ENCODE measurements at places on chromosomes 7 and 10.

DNA sequence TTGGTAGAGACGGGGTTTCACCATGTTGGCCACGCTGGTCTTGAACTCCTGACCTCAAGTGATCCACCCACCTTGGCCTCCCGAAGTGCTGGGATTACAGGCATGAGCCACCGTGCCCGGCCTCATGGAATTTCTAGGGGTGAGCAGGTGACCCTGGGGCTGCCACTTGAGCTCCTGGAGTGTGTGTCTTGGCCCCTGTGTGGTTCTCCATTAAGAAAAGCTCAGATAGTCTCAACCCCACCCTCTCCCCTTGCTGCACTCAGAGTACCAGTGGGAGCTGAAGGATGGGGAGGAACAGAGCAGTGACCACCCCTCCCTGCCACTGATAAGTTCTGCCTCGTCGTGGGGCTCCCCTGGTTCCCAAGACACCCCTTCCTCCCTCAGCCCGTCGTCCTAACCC lies 45.3 kb downstream of the RCC1L start:
- no peak for DNase-seq

DNA sequence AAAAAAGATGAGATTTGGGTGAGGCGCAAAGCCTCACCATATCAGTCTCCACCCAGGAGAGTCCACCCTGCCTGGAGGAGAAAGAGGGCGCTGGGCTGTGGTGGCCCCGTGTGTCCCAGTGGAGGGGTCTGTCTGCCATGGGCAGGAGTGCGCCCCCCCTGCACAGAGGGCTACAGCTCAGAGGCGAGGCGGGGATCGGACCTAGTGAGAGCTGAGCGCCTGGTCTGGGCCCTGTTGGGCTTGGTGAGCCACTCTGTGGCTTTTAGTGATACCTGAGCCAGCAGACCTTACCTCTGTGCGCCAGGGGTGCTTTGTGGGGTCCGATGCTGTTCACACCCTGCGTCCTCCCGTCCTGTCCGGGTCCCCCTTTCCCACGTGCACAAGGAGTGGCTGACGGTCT lies 25.9 kb upstream of the GNA12 start:
- peak; percentile 15 for DNase-seq

DNA sequence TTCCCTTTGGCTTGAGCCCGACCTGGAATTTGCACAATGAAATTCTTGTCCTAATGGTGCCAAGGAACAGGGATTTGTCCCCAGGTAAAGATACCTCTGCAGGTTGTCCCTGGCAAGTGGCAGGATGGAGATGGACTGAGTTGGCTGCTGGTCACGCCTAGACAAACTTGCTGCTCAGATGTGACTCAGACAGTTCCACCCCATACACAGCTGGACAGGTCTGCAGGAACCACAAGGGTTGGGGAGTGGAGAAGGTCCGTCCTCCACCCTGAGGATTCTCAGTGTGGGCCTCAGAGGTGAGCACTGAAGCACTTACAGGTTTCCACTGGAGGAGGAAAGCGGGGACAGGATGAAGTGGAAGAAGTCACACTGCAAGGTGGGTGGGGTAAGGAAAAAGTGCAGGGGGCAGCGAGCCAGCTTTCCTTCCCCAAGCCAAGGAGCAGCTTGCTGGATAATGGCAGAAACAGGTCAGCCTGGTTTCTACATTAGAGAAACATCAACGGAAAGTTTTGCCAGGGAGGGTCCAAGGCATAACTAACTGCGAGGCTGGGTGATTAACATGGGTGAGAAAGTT lies 20.5 kb downstream of the ITPRIP start:
- DNase-seq, result no peak

DNA sequence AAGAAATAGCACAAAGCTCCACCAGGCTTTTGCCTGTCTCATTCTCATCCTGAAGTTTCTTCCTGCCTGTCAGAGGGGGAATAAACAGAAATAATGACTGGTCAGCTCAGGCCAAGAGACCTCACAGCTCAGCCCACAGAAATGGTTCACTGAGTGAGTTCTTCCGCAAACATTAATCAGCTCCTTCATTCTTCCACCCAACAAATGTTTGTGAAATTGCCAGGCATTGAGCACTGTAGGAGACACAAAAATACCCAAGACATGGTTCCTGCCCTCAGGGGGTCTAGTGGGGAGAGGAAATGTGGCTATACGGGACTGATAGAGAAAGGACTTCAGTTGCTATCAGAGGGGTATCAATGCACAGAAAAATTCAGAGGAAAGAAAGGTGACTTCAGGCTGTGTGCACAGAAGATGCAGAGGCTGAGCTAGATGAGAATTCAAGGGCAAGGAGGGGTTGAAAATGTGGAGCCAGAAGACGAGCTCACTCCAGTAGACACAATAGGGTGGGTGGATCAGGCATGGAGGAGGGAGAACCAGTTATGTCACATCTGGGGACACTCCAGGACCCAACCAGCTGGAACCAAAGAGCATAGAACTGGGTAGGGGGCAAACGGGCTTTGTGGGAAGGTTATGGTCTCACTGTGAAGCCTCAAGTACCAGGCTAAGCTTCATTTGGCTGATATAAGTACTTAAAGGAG lies 20.9 kb downstream of the MYOF start:
- no peak for DNase-seq

GRCh38 chr10:80454513-80455460 lies 677 bp downstream of the TSPAN14 start:
- DNase-seq, result peak; percentile 55

DNA sequence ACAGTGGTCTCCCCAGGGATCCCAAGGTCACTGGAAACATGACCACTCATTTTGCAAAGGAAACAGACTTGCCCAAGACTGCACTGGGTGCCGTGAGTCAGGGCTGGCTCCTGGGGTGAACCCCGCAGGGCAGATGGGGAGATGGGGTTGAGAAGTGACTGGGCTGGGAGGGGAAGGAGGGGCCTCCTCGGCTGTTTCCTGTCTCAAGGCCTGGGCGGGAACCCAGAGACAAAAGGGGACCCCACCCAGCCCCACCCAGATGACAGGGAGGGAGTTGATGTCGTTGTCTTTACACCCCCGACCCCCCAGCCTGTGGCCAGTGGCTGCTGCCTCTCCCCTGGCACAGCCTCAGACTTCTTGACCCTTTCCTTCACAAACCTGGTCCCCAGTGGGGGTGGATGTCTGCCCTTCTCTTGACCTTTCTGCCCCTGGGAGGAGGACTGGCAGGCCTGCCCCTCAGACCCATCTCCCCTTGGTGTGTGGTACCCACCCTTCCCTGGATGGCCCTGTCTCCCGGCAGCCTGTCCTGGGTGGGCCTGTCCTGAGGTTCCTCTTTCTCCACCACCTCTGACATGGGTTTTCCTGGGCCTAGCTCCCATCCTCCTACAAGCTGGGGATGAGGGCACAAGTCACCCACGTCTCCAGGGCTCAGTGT lies 1.4 kb downstream of the MYO1G start:
- DNase-seq, result peak; percentile 85

GRCh38 chr10:68899186-68899745 lies 1.8 kb upstream of the DDX50 start:
- no peak for DNase-seq
